ENCODE measurements at places on chromosomes 6 and 20. TPM values are rescaled to one million over a fixed set of nuclear protein-coding genes. Genes with fewer than 3 reads are reported as not detected.

The RPS10 gene
- total RNA-seq: 2,003 TPM

The GGTLC1 gene
- not detected for total RNA-seq

The DEFB132 gene
- total RNA-seq: not detected

The HCRTR2 gene
- not detected for total RNA-seq

- DNase-seq: no peak
Observed at GRCh38 chr6:96775727-96776400, 61.4 kb downstream of the GPR63 start.

DNA sequence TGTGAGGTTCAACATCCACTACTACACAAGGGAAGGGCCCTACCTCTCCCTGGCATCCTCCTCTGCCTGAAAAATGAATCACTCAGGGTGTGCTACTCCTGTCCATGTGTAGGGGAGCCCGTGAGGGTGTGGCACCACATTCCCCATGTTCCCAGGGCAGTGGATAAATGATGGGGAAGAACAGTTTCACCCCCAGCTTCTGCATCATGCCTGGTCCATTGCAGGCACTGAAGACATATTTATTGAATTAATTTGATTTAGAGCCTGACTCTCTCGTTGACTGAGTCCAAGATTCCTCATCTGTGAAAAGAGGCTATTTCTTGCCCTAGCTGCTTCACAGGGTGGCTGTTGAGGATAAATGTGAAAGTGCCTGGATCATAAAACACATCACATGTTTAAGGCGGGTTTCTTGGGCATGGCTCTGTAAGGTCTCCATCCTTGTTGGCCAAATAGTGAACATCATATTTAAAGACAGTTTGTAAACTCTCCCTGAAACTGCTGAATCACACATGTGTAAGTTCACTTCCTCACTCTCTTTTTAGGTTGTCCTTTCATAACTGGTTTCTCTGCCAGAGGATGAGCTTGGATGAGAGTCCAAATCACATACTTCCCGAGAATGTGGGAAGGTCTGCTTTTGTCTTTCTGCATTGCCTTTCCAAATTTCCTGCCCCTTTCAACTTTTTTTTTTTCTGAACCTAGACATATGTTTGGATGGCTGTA is 79.7 kb upstream of the FYN start:
- peak; percentile 70 for DNase-seq

GRCh38 chr6:90222724-90223198 is 73.9 kb downstream of the BACH2 start:
- DNase-seq: peak; percentile 87

- DNase-seq: no peak
Observed at GRCh38 chr6:99612551-99613408, 6.1 kb downstream of the PRDM13 start.

GRCh38 chr20:17369506-17369905 is 142.7 kb downstream of the PCSK2 start:
- DNase-seq: no peak

GRCh38 chr6:42084889-42085288 is 34.6 kb downstream of the TAF8 start:
- DNase-seq: no peak

DNA sequence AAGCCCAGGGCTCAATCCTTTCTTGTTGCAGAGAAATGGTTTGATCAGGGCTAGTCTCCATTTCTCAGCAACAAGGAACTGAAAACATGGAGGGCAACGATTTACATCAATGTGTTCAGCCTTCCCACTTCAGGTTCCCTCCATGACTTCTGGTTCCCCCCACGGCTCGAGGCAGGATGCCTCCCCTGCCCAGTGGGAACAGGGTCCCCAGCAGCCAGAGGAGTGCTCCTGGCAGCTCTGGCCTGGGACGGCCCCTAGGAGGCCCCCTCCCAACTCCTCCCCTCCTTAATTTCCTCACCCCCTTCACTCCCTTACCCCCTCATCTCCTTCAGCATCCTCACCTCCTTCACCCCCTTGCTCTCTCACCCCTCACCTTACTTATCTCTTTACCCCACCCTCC is 283.8 kb downstream of the CDC5L start:
- DNase-seq: no peak

- DNase-seq: no peak
Observed at GRCh38 chr6:127103482-127103881, 15.0 kb upstream of the RSPO3 start.
